Stimulated activated CD8-positive, alpha-beta memory T cell treated with anti-CD3 and anti-CD28 coated beads, Interleukin-15, amount 100 ng/mL, for 4 hours (primary cell): ENCODE measurements at places on chromosomes 13 and 19.

DNA sequence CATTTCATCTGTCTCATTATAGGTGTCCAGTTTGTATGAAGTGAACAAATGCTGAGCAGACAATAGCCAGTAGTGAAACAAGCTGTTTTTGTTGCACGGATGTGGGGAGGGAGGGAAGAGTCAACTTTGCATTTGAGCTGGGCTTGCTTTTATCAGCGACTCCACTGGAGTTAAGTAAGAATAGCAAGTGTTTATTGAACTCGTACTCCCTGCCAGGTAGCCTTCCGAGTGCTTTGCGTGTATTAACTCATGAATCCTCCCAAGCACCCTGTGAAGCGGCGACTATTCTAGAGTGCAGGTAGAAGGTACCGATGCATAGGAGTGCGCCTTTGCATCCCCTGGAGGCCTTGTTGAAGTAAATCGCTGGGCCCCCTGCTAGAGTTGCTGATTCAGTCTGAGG, 4.7 kb upstream of the ZNF444 start:
- no peak for DNase-seq

GRCh38 chr19:3669947-3670795, 30.1 kb downstream of the PIP5K1C start:
- DNase-seq: no peak

DNA sequence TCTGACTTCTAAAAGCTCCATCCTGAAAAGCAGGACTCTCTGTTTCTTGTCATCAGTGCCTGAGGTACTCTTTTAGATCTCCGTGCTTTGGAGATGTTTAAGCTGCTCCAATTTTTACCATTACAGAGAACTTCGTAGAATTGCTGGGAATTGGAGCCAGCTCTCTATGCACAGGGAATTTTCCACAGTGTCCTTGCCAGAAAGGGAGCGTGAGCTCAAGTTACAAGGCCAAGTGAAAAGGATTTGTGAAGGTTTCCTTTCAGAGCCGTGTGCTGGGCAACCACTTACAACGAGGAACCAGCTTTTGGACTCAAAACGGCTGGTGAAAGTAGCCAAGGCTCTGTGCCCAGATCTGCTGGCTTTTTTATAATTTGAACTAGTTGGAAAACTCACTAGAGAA, 82.6 kb downstream of the NUFIP1 start:
- DNase-seq: no peak

DNA sequence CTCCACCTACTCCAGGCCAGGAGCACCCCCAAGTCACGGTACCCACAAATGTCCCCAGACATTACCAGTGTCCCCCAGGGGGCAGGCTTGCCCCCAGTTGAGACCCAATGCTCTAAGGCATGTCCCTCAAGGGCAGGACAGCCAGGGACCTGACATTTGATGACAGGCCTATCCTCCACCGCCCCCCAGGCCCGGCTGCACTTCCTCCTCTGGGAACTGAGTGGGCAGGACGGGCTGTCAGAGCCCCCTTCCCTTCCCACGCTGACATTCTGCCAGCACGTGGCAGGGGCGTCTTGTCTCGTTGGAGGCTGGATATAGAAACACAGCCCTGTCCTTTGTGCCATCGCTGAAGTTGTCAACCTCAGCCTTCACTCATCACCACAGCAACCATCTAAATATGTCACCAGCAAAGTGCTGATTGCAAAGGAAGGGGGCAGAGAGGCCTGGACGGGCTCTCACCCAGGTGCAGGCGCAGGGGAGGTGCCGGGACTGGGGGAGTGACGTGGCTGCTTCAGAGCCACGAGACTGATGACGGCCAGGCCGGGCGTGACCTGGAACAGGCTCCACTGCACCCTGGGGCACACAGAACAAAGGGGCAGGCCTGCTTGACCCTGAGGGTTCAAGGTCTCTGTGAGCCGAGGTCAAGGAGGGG, 38.4 kb downstream of the GNG7 start:
- DNase-seq: no peak

GRCh38 chr19:55669418-55670279, 5.4 kb upstream of the EPN1 start:
- DNase-seq: no peak

GRCh38 chr19:37988758-37989635, 82.0 kb downstream of the SIPA1L3 start:
- DNase-seq: no peak

- no peak for DNase-seq
Measured at GRCh38 chr13:81995316-81995715, 1654.4 kb upstream of the SPRY2 start.

DNA sequence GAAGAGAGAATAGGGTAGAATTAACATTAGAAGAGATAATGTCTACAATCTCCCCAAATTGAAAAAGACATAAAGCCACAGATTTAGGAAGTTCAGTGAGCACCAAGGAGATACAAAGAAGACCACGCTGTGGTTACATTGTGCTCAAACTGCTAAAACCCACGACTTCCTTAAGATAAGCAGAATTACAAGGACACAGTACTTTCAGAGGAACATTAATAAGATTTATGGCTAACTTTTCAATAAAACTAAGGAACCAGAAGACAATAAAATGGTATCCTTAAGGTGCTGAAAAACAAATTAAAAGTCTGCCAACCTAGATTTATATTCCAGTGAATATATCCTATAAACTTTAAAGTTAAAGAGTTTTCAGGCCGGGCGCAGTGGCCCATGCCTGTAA, 7.4 kb upstream of the IL17D start:
- no peak for DNase-seq

DNA sequence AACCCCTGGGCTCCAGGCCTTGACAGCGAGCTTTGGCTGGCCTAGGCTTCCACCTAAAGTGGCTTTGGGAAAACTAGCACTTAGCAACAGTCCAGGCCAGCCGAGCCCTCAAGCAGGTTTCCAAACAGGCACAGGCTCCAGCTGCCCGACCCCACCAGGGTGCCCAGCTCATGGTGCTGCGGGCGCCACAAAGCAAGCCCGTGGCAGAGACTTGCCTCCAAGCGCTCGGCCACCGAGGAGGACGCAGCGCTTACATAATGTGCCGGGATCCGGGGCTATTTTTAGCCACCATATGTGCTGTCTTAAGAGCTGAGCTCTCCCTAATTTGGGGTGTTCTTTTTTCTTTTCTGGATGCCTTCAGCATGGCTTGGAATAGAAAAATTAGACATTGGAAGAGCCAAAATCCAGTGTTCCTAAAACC, 56.1 kb upstream of the F7 start:
- no peak for DNase-seq
